ENCODE measurements at places on chromosomes 5 and 9.

- no peak for DNase-seq
These were observed 28.9 kb upstream of the COL5A1 start for GRCh38 chr9:134612715-134613114.

GRCh38 chr5:176676361-176676824, 29.1 kb downstream of the TSPAN17 start:
- no peak for DNase-seq

DNA sequence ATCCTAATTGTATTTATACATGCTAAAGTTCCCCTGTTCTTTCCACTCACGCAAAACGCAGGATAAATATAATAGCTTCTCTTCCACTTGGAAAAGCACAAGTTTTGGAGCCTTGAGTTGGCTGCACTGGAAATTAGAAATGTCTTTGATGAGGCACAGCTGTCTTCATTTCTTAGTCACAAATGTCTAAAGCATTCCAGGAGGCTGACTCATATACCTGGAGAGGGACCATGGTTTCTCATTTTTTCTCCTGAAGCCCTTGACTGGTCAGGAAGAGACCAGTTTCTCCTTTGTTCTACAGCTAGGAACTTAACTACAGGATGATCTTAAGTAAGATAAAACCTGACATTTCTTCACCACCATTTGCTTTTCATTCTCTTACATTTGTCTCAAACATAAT, 16.2 kb downstream of the MTX3 start:
- DNase-seq, result no peak

DNA sequence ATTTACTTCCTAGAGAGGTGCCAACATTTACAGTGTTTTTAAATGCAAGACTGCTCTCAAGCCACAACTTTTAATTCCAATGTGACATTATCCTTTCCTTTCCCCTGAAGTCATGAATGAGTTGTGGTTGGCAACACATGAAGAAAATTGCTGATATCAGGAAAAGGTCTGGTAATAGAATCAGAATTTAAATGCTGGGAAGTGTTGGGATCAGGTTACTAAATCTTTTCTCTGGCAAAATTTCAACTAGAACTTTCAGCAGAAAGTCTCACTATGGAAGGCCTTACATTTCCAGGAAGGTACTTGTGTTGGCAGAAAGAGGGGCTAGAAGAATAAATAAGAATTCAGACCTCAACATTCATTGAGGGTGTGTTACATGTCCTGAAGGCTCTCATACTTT, 10.6 kb upstream of the SLC44A1 start:
- DNase-seq, result no peak
